Tracheal epithelial cell (primary cell): ENCODE measurements at places on chromosomes 12 and 14. TPM values are rescaled to one million over a fixed set of nuclear protein-coding genes. Genes with fewer than 3 reads are reported as not detected.

Gene NGB
- total RNA-seq, result 0.24 TPM in 1 of 2 replicates, not detected in the other

Gene PHC1
- 6.7 and 9.4 TPM in 2 replicates for total RNA-seq

Gene PNMA1
- total RNA-seq, result 9.6 and 10.9 TPM in 2 replicates

Gene LRRK2
- total RNA-seq, result 0.96 and 1.1 TPM in 2 replicates

Gene DAO
- total RNA-seq, result not detected in 2 replicates

Gene PTHLH
- 84.0 and 193 TPM in 2 replicates for total RNA-seq
